ENCODE measurements at places on chromosomes 1 and 21.

DNA sequence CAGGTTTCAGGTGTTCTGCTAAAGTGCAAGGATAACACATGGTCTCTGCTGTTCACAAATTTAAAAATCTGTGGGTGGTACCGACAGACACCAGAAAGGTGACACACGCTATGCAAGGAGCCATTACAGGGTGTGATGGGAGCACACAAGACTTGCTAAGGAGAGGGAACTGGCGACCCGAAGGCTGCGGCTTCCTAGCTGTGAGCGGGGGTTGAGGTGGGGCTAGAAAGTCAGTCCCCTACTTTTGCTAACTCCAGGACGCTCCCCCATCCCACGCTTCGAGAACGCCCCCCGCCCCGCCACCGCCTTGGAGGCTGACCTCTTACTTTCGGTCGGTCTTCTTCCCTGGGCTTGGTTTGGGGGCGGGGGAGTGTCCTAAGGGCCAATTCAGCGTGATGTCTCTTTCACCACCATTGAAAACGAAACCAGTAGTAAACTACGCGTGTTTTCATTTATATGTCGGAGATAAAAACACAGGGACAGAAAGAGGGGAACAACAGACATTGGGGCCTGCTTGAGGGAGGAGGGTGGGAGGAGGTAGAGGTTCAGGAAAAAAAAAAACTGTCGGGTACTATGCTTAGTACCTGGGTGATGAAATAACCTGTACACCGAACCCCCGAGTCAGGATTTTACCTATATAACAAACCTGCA lies 1.1 kb downstream of the CKS1B start:
- no peak for DNase-seq

DNA sequence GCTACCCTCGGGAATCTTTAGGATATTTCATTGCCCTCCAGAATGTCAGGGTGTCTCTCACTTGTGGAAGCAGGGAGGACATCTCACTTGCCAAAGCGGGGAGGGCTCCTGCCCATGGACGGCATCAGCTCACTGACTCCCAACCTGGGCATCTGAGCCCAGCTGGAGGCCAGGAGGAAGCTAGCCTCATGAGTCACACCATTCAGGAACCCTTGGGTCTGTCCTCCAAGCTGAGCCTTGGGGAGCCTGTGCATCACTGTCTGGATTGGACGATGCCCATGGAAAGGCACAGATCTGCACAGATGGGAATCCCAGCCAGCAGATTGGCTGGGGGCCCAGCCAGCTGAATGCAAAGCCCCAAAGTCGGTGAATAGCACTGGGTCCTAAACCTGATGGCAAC lies 25.2 kb downstream of the WNT3A start:
- no peak for DNase-seq

- DNase-seq, result no peak
Measured at GRCh38 chr1:28893403-28894102, 20.8 kb upstream of the EPB41 start.

DNA sequence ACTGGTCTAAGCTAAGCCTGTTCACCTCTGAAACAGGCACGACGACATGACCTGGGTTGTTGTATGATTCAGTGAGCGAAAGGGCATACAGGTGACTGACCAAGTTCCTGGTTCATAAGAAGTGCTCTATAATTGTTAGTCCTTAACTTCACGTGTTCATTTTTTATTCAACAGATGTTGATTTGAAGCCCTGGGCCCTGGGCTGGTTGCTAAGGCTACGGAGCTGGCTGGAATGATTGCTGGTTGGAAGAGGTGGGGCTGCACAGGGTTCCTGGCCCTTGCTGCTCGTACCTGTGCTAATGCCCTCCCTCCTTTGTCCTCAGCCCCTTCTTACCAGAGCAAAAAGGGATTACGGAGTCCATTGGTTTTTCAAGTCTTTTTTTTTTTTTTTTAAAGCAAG lies 111.3 kb upstream of the CSF3R start:
- DNase-seq, result no peak

GRCh38 chr1:178238722-178239510 lies 145.0 kb downstream of the RASAL2 start:
- no peak for DNase-seq

DNA sequence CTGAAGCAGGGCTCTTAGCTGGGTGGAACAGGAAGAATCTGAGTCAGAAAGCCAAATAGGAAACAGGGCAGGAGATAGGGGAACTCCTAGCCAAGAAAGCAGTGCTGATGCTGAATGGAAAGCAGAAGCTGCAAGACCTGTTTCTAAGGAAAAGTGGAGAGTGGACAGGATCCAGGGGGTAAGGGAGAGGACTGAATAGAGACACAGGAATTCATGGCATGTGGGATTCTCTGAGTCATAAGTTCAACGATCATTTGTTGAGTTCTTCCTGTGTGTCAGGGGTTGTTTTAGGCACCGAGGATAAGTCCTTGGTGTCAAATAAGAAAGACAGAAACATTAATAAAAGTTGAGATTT lies 153.8 kb upstream of the FGGY start:
- DNase-seq, result no peak

- DNase-seq, result peak; percentile 93
Measured at GRCh38 chr1:235883261-235883927, 16.7 kb upstream of the LYST start.

DNA sequence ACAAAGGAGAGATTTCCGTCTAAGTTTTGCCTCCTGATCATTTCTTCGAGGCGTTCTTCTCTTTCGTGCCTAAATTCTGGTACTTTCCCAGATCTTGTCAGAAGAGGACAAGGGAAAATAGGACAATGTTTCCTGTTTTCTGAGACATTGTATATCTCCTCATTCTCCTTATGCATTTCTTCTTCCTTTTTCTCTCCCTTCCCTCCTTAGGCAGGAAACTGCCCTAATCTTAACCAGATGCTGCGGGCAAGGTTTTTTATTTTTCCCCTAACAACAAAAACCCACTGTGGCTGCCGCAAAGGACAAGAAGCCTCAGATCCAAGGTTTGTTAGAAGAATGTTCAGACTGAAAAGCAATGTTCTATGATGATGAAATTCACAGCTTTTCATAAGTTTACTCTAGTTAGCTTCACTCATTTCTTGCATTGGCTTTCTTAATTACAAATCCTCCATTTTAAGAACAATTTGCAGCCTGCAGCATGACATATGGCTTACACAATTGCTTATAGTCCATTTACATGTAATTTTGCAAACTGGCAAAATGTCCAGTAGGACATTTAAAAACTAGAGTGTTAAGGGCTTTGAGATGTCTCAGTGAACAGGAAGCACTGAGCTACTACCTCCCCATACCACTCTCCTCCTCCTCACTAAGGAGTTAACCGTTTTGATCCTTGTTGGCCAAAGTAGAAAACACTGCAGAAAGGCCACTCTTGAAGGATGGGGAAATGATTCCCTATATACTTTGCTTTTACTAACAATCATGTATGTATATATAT lies 624 bp downstream of the CTSK start:
- DNase-seq, result no peak

DNA sequence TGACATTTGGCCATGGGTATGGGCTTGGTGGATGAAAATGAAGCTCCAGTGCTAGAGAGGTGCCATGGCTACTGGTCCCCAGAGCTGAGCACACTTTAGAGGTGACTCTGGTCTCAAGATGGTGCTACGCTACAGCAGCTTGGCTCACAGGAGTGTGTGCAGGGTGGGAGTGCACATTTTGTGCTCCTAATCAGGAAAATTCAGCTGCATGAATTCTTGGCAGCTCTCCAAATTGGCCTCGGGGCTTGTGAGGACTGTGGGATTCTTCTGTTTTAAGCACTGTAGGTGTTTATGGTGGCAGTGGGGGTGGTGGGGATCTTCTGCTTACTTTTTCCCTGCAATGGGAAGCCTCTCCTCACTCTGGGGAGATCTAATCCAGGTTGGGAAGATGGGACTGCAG lies 17.3 kb upstream of the TIPRL start:
- DNase-seq, result no peak

- DNase-seq, result no peak
Measured at GRCh38 chr1:168758503-168758902, 29.5 kb upstream of the DPT start.

DNA sequence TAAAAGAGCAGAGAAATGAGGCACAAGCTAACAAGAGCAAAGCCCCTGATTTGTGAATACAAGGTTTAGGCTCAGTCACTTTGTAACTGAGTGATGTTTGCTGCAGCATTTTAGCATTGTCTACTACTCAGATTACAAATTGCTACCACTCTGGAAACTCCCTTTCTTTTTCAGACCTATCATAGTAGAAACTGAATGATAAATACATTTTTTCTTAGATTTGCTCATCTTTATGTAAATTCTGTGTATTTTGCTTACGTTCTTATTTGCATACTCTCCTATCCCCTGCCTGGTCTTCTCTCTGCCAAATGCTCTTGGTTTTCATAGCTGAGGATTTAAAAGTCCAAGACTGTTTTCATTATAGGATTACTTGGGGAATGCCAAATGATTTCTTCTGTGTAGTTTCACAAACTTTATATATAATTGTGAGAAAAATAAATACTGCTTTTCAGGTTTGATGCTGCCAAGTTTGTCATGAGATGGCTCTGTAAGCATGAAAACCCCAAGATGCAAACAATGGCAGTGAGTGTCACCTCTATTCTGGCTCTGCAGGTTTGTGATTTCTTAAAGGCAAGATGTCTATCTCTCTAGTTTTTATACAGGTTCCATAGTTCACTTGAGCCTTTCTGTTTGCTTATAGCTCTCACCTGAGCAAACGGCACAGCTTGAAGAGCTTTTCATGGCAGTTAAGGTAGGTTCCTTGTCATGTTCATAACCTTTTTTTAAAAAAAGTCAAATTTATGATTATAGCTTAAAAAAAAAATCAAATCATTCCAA lies 24.7 kb downstream of the ZYG11A start:
- DNase-seq, result no peak

GRCh38 chr1:223378754-223379153 lies 14.5 kb upstream of the CCDC185 start:
- no peak for DNase-seq

- DNase-seq, result no peak
Measured at GRCh38 chr1:150613061-150613920, 16.1 kb downstream of the ENSA start.

DNA sequence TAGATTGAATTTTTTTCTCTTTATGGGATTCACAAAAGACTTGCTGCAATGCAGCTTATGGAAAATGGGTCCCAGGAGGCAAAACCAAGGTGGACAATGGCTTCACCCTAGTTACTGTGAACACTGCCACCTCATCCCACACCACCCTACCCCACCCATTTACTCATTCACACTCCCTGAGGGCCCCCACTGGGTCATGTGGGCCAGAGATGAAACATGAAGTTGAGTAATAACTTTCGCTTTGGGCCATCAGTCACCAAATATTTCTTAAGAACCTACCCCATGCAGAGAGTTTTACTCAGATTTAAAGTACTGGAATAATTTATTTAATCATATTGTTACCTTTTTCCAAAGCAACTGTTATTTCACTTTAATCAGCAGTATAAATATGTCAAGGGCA lies 191.8 kb downstream of the TPR start:
- DNase-seq, result no peak

DNA sequence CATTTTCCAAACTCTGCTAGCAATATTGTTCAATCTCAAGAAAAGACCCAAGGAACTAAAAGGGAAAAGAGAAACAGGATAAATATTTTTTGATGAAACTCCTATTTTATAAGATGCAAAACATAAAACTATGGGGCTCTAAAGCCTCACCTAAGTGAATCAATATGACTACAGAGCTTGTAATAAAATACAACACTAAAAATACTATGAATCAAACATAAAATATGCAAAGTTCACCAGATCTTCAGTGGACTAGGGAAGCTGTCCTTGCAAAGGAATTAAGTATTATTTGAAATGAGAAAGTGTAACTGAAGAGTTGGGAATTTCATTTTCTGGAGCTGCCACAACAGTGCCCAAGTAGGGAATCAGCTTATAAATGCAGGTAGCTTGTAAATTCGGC lies 124.5 kb downstream of the CRB1 start:
- no peak for DNase-seq

GRCh38 chr1:43365678-43366077 lies 2.1 kb downstream of the ELOVL1 start:
- DNase-seq, result no peak

DNA sequence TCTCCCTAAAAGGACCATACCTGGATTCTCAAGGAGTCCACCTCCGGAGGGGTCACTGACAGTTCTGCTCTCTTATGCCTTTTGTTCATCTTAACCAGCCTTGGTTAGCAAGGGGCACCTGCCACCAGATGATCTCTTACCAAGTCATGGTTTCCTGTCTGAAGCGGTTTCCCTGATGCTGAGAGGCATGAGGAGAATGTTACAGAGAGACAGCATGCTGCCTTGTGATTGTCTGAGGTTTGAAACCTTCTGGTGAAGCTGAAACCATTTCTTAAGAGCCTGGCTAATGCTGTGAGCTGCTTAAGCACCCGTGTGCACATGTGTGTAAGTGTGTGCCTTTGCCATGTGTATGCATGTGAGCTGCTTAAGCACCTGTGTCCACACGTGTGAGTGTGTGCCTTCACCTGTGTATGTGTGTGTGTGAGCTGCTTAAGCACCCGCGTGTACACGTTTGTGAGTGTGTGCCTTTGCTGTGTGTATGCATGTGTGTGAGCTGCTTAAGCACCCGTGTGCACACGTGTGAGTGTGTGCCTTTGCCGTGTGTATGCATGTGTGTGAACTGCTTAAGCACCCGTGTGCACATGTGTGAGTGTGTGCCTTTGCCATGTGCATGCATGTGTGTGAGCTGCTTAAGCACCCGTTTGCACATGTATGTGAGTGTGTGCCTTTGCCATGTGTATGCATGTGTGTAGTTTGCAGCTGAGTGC lies 136.4 kb upstream of the COL6A1 start:
- no peak for DNase-seq

DNA sequence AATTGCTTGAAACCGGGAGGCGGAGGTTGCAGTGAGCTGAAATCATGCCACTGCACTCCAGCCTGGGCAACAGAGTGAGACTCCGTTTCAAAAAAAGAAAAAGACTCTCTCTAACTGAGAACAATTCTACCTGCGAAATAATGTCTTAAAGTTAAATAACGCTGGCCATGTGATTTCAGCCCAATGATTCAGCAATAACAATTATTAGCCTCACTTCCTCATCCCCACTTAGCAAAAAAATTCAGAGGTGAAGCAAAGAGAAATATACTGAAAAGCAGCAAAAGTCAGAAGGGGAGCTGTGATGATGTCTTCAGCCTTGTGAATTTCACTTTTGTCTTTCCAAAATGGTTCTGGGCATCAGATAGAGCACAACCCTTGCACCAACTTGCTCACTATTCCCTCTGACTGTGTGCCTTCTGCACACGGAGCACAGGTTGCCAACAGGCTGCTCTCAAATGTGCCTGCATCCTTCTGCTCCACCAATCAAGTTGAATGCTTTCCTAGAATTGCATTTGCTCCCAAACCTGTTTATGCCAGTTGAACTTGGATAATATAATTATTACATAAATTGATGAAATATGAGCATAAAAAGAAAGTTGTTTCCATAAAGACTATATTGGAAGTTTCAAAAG lies 79.8 kb upstream of the IPO9 start:
- DNase-seq, result no peak

- DNase-seq, result no peak
Measured at GRCh38 chr1:97767381-97767780, 153.5 kb downstream of the DPYD start.

DNA sequence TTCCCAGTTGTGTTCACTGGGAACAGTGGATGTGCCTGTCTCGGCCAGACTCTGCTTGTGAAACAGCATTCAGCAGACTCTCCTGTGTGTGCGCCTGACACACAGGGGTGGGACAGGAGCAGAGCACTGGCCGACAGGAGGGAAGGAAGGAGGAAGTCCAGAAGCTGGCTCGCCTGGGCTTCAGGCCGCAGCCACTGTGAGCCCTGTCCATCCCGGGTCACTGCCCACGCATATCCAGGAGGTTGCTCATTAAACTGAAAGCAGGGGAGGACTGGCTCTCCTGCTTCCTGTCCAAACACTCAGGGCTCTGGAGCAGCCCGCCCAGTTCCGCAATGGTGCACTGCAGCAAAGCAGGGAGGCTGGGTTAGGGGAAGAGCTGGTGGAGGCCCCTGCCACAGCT lies 218.7 kb upstream of the VAMP3 start:
- no peak for DNase-seq
